ENCODE measurements at places on chromosomes 13 and 19.

- no peak for DNase-seq
These were observed 54.2 kb downstream of the PCDH9 start for GRCh38 chr13:67175836-67176459.

GRCh38 chr19:40612831-40613689 is 11.9 kb downstream of the LTBP4 start:
- no peak for DNase-seq

GRCh38 chr19:7787141-7787540 is 24.1 kb downstream of the CLEC4M start:
- DNase-seq, result peak; percentile 51

- DNase-seq, result no peak
These were observed 5.9 kb downstream of the RTBDN start for GRCh38 chr19:12828494-12828893.

DNA sequence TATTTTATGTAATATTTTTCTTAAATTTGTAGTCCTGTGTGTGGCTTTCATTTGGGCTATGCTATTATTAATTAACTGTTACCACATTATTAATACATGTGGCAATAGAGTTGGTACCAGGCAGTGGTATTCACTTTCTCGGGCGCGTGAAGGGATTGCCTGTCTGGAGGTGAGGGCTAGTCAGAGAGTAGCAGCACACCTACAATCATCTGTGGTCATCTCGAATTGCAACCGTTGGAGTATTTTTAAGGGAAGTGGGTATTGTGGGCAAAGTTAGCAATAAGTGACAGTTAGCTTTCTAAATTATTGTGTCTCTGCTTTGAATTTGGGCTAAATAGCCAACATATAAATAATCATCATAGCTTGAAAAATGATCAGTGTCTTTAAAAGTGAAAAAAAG is 20.0 kb upstream of the GPR18 start:
- no peak for DNase-seq

DNA sequence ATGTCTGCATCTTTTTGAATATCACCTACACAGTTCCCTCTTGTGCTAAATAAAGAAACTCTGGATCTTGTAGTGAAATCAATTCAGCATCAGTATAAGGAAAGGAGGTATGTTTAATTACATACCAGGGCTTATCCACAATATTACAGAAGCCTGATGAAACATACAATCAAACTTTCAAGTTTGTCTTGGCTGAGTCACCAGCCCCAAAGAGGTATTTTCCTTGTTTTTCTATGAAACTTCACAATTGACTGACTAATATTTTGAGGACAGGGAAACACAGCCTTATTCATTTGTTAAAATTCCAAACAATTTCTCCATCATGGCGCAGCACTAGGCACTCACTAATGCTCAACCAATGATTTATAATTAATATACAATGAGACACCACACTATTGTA is 952.4 kb downstream of the PCDH17 start:
- DNase-seq, result no peak

GRCh38 chr13:26253262-26253786 is 605 bp upstream of the CDK8 start:
- no peak for DNase-seq

All from endothelial cell of umbilical vein (primary cell).